ENCODE measurements at places on chromosomes 13 and 19.

DNA sequence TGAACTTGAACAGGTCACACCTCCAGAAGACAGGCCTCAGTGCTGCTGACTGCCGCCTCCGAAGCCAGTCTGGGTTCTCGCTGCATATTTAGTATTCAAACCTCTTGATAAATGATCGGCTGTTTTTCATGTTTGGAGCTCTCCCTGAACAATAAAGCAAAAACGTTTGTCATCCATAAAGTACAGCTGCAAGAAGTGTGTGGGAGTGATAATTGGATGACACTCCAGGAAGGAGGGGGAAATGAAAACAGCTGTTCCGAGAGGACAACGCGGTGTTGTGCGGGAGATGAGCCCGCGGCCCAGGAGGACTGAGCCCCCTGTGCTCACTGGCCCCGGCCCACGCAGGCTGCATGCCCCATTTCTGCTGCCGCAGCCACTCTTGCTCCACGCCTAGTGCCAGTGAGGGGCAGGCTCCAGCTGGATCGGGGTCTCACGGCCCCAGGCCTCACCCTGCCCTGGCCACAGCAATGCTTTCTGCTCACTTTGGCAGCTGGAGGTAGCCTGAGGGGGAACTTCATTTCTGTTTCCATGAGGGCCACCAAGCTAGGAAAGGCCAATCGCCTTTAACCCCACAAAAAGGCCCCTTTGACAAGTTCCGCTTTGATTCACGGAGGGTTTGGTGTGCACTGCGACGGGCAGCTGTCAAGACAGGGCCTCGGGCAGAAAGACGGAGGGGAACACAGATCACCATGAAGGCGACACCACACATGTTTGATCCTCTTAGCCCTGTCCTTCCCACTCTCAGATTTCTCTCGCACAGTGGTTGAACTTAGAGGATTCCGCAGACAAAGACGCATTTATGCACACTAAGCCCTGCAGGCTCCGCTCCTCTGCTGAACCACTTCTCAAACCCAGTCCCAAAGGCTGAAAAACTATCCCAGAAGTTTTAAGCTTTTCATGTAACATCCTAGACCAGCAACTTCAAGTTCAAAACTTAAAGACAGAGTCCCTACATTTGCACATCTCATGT, 537.6 kb downstream of the EFNB2 start:
- no peak for DNase-seq

DNA sequence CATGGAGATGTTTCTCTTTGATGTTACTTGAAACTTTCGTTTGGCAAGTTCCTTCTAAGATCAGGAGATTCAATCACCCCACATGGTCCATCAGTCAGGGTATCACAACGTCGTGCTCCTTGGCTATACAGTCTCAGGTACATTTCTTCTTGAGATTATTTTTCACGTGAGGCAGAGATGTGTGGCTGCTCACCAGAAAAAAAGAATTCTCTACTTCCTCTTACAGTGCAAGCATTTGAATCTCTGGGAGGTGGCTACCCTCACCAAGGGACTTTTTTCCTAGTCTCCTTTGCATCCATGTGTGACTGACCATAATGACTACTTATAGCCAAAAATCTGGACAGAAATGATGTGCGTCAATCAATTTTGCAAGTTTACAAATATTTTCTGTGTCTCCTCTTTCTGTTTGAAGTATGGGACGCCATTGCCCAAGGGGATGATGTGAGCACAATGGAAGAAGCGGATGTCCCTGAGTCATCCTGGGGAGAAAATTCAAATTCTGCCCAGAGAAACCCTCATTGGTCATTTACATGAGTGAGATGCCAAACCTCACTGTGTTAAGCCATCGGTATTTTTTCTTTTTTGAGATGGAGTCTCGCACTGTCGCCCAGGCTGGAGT, 8.6 kb upstream of the LAIR2 start:
- DNase-seq, result no peak

- DNase-seq, result no peak
Observed at GRCh38 chr13:50452756-50453155, 390.7 kb downstream of the DLEU7 start.

DNA sequence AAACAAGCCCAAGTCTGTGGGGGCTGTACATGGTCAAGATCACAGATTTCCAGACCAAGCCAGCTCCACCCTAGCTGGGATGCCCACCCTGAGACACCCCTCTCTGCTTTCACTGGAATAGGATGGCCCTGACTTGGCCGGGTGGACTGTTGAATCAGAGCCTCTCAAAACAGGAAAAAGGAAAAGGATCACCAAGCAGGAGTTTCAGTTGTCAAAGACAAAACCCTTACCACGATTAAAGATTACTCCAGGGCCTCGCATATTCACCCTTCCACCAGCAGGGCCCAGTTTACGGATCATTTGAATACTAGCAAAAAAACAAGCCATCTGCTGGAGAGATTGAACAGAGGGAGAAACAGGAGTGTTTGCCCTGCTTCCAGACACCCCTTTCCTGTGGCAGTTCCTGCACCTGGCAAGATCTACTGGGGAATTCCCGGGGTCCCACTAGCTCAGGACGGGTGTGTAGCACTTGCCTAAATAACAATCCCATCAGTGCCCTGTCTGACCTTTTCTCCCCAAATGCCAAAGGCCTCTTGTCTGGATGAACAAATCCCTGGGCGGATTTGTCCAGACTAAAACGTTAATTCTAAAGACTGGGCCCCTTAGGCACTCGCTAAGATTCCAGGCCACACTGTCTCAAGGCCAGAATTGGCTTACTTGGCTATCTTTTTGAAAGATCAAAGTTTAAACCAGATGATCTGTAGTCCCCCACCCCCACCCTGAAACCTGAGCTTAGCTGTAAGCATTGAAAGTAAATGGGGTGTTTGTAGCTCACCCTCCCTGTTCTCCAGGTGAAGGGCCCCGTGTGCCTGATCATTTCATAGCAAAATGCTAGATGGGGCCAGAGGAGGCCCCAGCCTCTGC, 38.4 kb downstream of the ACTN4 start:
- DNase-seq, result no peak

GRCh38 chr13:43150369-43151207, 127.2 kb downstream of the DNAJC15 start:
- DNase-seq, result no peak

GRCh38 chr13:72109863-72110262, 242.9 kb upstream of the DACH1 start:
- no peak for DNase-seq

DNA sequence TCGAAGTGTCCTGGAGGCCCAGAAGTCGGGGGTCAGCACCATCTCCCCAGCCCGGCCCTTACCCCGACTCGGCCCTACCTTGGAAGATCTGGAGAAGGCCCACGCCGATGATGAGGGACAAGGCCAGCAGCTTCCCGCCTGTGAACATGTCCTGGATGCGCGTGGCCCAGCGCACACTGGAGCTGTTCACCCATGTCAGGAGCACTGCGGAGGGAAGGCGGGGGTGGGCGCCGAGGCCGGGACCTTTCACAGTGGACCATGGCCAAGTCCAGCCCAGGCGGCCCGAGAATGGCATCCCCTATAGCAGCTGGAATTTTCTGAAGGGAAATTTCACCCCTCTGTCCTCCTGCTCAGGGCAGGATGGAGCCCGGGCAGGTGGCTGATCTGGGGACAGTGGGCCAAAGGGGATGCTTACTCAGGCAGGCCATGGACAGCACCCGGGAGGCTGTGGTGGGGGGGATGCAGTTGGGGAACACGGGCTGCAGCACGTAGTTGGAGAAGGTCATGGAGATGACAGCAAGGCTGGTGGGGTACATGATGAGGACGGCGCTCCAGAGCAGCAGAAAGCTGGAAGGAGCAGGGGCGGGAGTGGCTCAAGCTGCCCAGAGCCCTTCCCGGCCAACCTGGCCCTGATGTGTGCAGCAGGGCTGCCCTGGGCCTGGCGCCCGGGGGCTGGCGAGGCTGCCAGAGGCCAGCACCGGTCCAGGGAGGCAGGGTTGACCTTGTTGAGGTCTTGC, 13.0 kb downstream of the SLC7A10 start:
- no peak for DNase-seq

GRCh38 chr19:12187625-12188024, 24.7 kb downstream of the ZNF136 start:
- DNase-seq, result no peak

DNA sequence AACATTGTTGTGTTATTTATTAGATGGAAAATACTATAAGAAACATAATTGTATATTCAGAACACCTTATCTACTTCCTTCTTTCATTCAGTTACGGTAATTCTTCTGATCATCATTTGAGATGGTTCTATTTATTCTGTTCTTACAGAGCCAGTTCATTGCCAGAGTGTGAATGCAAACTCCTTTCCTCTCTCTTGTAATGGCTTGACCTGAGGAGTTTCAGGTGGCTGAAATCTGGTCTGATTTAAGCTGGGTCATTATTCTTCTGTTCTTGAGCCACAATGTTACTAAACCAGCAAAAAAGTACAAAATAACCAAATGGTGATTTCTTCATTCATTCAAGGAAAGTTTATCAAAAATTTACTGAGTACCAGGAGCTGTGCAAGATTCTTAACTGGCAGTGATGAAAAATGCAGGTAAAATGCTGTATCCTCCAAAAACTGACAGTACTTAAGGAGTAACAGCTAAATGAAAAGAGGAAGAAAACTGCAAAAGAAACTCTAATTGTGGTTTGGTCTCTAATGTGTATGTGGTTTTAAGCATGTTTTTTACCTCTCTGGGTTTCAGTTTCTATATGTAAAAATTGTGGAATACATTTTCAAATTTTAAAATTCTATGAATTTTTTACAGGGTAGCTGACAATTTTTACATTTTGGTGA, 182.4 kb upstream of the UFM1 start:
- peak; percentile 33 for DNase-seq

GRCh38 chr13:112441779-112442310, 65.7 kb downstream of the SPACA7 start:
- DNase-seq, result no peak

DNA sequence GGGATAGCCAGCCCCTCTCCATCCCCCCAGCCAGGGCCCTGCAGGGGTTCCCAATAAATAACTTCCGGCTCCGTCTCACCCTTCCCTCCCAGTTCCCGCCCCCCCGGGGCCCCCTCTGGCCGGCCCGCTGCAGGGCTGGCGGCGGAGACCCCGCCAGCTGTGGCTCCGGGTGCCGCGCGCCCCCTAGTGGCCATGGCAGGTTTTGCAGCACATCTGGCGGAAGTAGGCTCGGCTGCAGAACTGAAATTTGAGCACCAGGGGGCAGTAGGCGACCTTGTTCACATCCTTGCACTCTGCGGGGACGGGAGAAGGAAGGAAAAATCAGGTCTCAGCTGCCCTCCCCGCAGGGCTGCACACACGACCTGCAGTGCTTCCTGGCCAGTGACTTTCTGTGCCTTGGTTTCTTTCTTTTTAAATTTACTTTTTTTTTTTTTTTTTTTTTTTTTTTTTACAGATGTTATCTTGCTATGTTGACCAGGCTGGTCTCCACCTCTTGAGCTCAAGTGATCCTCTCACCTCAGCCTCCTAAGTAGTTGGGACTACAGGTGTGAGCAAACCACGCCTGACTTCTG, 3.6 kb upstream of the MYO1F start:
- DNase-seq, result peak; percentile 68

GRCh38 chr19:56596676-56597075, 1.6 kb downstream of the ZNF71 start:
- no peak for DNase-seq

- DNase-seq, result no peak
Observed at GRCh38 chr13:51342706-51343105, 3.2 kb downstream of the SERPINE3 start.
